ENCODE measurements at places on chromosomes 4 and X.

DNA sequence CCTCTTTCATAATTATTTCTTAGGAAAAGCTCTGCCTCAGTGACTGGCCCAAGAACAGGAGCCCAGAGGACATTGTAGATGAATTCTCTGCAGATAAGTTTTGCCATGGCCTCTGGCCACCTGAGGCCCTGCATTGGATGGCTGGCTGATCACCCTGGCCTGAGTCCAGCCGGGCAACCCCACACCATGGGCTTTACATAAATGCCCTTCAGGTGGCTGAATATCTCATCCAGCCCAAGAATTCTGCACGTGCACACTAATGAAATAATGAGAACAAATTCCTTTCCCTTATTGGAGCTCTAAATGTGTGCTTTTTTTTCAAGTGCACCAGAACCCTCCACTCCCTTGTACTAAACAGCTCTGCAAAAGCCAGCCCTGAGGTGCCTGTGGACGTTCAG, 65.7 kb downstream of the IRF2 start:
- DNase-seq: no peak

- DNase-seq: no peak
These were observed 684.0 kb upstream of the AADAT start for GRCh38 chr4:170773709-170774273.

DNA sequence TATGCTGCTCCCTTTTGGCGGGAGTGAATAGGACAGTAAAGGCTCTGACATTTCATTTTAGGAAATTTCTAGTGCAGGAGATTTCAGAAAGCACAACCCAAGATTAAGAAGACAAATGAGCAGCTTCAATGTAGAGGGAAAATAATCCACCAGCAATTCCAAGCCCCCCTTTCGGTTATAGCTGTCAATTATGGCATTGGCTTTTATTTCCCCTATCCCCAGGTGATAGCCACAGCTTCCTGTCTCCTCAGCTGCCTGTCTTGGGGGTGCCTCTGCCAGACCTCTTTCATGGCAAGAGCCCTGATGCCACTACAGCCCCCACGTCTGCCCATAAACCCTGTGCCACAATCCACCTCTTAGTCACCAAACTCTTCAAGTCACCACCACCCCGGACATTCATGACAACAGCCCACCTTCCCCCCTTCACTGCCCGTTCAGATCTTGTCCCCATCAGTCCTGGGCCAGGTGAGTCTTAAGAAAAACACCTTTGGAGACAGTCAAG, 48.4 kb upstream of the CLNK start:
- DNase-seq: no peak

DNA sequence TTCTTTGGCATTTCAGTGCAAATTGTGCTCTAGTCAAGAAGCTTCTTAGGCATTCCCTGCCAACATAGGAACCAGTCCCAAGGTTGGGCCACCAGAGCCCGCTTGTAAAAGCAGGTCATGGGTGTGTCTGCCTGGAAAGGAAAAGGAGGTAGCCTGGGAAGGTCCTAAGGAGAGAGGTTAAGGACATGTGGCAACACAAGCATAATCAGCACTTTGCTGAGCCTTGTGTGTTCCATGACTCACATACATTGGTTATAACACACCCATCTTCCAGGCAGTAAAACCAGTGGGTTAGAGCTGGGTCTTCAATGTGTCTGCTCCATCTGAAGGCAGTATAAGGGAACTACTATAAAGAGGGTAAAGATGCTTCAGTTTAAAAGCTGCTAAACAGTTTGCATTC, 165.0 kb downstream of the FHIP1A start:
- DNase-seq: no peak

- no peak for DNase-seq
These were observed 30.7 kb upstream of the KCNE5 start for GRCh38 chrX:109655502-109656201.

- no peak for DNase-seq
These were observed 32.3 kb downstream of the SH3RF1 start for GRCh38 chr4:169238445-169238844.

GRCh38 chrX:150926304-150926703, 27.8 kb upstream of the CD99L2 start:
- no peak for DNase-seq

- no peak for DNase-seq
These were observed 2.8 kb downstream of the PORCN start for GRCh38 chrX:48511560-48511959.

All from RWPE2 (cell line).